ENCODE measurements at places on chromosomes 12 and 14. TPM values are rescaled to one million over a fixed set of nuclear protein-coding genes. Genes with fewer than 3 reads are reported as not detected.

DNA sequence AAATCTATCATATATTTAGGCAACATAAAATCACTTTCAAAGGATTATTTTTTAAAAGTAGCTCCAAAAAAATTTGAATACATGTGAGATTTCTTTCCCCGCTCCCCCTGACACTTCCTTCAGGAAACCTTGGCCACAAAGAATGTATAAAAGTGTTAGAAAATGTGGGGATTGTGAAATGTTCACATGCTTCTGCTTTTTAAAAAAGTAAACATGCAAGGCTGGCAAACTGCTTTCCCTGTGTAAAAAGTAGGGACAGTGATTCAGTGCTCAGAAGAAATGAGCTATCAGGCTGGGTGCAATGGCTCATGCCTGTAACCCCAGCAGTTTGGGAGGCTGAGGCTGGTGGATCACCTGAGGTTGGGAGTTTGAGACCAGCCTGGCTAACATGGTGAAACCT, 26.6 kb downstream of the MBIP start:
- peaks cover 15% of the 10 kb centered on the region for H3K36me3 ChIP-seq
- DNase-seq, result no peak
- H3K4me1 ChIP-seq, result no peaks in the 10 kb centered on the region
- H3K27me3 ChIP-seq, result no peaks in the 10 kb centered on the region
- H3K4me3 ChIP-seq, result no peak overlapping the region

DNA sequence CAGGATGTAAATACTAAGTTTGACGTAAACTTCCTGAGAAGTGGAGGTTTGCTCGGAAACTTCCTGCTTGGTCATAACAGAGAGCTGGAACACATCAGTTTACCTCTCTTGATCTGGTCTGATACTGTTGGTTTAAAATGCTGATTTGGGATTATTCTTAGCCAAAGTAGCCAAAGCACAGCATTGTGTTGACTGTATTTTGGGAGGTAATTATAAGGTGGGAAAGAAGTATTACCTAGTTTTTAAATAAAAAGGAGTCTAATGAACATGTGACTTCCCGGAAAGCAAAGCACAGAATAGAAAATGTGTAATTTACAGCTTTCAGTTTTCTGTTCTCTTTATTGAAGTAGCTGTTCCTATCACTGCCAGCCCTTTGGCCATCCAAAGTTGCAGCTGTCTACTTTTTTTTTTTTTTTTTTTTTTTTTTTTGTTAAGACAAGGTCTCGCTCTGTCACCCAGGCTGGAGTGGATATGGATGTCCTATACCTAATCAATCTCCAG, 52.2 kb upstream of the SRP54 start:
- H3K36me3 ChIP-seq, result no peaks in the 10 kb centered on the region
- H3K27ac ChIP-seq, result no peak overlapping the region
- no peak for DNase-seq
- H3K4me3 ChIP-seq, result no peak overlapping the region

Gene A2M
- 2,622 TPM for polyA plus RNA-seq

GRCh38 chr12:102602521-102602920, 122.2 kb upstream of the IGF1 start:
- DNase-seq, result no peak
- H3K27me3 ChIP-seq, result no peaks in the 10 kb centered on the region
- H3K4me3 ChIP-seq, result no peak overlapping the region
- H3K36me3 ChIP-seq, result no peaks in the 10 kb centered on the region
- no peak overlapping the region for H3K27ac ChIP-seq

DNA sequence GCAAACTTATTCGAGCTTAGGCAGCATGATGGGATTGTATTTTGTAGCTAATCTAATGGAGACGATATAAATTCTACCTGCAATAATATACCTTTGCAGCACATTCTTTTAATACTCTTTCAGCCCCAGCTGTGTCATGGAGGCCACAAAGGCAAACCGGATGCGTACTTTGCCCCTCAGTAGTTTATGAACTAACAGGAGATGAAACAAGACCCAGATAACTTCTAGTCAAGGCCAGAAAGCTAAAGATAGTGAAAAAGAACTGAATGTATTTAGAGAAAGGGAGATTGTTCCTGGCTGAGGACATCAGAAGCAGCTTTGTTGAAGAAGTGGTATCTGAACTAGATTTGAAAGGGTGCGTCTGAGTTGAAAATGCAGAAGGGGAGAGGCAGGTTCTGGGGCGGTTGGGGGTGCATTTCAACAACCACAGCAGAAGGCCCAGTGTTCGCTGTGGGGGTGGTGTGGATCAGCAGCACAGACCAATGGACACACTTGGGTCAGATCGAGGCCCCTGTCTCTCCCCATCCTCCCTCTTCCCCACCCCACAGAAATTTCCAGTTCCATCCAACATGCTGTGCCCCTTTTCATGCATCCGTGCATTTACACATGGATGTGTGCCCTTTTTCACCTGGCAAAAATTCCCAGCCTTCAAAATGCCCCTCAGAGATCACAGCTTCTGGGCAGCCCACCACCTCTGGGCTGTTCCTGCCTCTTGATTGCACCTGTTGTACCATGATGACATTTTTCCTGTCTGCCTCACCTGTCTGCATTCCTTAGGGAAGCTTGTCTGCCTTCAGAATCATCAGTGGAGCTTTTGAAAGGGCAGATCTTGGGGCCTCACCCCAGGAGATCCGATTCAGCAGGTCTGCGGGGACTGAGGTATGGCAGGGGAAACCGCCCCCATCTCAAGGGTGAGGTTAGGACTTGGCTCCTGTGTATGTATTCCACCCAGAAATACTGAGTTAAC, 2.2 kb downstream of the ZNF839 start:
- H3K36me3 ChIP-seq, result no peaks in the 10 kb centered on the region
- H3K4me1 ChIP-seq, result peaks cover 22% of the 10 kb centered on the region
- H3K27me3 ChIP-seq, result no peaks in the 10 kb centered on the region
- H3K4me3 ChIP-seq, result no peak overlapping the region
- no peak for DNase-seq

Gene OR4E2
- polyA plus RNA-seq, result not detected

Gene AMN
- 12.1 TPM for polyA plus RNA-seq

DNA sequence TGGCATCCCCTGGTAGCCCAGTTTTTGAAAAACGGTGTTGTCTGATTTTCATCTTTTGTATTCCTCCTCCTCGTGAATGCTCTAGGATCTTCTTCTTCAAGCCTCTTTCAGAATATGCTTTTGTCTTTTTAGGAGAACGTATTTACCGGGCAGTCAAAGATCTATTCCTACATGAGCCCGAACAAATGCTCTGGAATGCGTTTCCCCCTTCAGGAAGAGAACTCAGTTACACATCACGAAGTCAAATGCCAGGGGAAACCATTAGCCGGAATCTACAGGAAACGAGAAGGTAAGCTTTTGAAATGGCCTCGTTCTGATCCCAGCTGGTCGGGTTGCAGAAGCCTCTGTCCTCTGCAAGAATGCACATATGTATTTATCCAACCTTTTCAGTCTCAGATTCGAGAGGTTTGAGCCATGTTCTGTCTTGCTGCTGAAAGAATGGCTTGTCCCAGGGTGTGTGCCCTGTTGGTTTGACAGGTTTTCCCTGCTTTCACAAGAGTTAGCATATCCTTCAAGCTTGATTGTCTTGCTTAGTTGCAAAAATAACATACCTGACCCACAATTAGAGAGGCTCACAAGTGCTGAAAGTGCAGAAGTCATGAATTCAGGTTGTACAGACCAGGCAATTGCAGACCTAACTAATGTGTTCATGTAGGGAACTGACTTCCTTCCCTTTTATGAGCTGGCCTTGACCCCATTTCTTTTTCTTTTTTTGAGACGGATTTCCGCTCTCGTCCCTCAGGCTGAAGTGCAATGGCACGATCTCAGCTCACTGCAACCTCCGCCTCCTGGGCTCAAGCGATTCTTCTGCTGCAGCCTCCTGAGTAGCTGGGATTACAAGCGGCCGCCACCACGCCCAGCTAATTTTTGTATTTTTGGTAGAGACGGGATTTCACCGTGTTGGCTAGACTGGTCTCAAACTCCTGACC, 6.8 kb downstream of the KMT5A start:
- no peak overlapping the region for H3K4me3 ChIP-seq
- peak overlapping the region; percentile 62 for H3K27ac ChIP-seq
- peaks cover 20% of the 10 kb centered on the region for H3K36me3 ChIP-seq
- no peak for DNase-seq
- peaks cover 16% of the 10 kb centered on the region for H3K4me1 ChIP-seq

- no peak overlapping the region for H3K27ac ChIP-seq
- H3K27me3 ChIP-seq, result no peaks in the 10 kb centered on the region
- H3K36me3 ChIP-seq, result peaks cover 65% of the 10 kb centered on the region
- H3K4me3 ChIP-seq, result no peak overlapping the region
- no peaks in the 10 kb centered on the region for H3K4me1 ChIP-seq
- DNase-seq, result no peak
Observed at GRCh38 chr12:132658149-132658894, 28.8 kb downstream of the POLE start.

Gene LPAR5
- 0.58 TPM for polyA plus RNA-seq

- peak; percentile 84 for DNase-seq
- H3K36me3 ChIP-seq, result peaks cover 22% of the 10 kb centered on the region
- peak overlapping the region; percentile 77 for H3K4me3 ChIP-seq
- no peaks in the 10 kb centered on the region for H3K27me3 ChIP-seq
- H3K27ac ChIP-seq, result peak overlapping the region; percentile 85
- peaks cover 38% of the 10 kb centered on the region for H3K4me1 ChIP-seq
Observed at GRCh38 chr12:108563136-108563803, 874 bp downstream of the ISCU start.

DNA sequence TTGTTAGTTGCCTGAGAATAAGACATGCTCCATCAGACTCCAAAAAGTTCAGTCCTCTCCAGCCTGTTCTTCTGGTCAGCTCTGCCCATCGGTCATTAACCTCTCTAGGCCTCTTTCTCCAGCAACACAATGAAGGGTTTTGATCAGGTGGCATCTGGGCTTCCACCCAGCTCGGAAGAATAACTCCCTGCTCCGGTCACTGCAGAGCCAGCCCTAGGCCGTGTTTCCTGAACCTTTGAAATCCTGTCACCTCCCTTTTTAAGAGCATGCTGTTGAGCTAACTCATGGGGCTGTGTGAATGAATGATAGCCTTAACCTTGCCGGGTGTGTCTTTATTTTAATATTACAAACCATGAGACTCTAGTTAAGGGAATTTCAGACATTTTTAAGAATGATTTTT, 117.1 kb downstream of the GXYLT1 start:
- H3K4me3 ChIP-seq, result no peak overlapping the region
- no peaks in the 10 kb centered on the region for H3K27me3 ChIP-seq
- DNase-seq, result no peak
- no peaks in the 10 kb centered on the region for H3K36me3 ChIP-seq
- no peak overlapping the region for H3K27ac ChIP-seq

- no peak for DNase-seq
- no peaks in the 10 kb centered on the region for H3K36me3 ChIP-seq
- no peaks in the 10 kb centered on the region for H3K27me3 ChIP-seq
- H3K4me1 ChIP-seq, result peaks cover 8% of the 10 kb centered on the region
- H3K4me3 ChIP-seq, result no peak overlapping the region
Observed at GRCh38 chr12:125110641-125111360, 45.6 kb downstream of the AACS start.

Gene RBMS2
- 1.3 TPM for polyA plus RNA-seq

Gene TMEM121
- 1.5 TPM for polyA plus RNA-seq

DNA sequence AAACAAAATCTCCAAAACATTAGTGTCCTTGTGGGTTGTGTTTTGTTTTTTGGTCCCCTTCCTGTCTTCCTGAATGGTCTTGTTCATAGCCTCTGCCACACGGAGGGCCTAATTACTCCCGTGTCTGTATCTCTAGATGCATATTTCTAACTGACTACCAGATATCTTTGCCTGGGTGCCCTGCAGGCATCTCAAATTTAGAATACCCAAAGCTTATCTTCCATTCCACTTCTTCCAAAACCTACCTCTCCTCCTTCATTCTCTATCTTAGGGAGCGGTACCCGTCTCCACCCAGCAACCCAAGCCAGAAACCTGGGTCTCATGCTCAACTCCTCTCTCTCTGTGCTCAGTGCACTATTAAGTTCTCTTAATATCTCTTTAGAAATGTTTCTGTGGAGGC, 10.9 kb upstream of the METAP2 start:
- peaks cover 18% of the 10 kb centered on the region for H3K4me1 ChIP-seq
- no peaks in the 10 kb centered on the region for H3K27me3 ChIP-seq

GRCh38 chr12:51128919-51129318, 44.0 kb downstream of the TFCP2 start:
- DNase-seq, result no peak
- H3K27me3 ChIP-seq, result no peaks in the 10 kb centered on the region
- no peaks in the 10 kb centered on the region for H3K4me1 ChIP-seq
- H3K27ac ChIP-seq, result no peak overlapping the region
- no peaks in the 10 kb centered on the region for H3K36me3 ChIP-seq

DNA sequence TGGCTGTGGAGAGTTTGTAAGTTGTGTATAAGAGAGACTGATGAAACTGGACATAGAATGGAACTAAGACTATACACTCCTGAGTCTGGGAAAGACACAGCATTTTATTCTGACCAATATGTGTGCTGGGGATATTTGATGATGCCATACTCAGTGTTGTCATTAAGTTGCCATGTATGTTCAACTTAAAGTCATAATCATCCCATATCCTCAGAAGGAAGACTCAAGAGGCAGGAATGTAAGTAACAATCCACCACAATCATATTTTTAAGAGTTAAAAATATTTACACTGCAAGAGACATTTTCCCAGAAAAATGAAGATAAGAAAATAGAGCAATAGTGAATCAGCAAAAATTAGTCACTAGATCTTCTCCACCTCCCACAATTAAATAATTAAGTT, 120.1 kb downstream of the MDGA2 start:
- H3K4me3 ChIP-seq, result no peak overlapping the region
- H3K27ac ChIP-seq, result no peak overlapping the region
- H3K36me3 ChIP-seq, result no peaks in the 10 kb centered on the region
- H3K4me1 ChIP-seq, result no peaks in the 10 kb centered on the region
- no peaks in the 10 kb centered on the region for H3K27me3 ChIP-seq
- DNase-seq, result no peak

- H3K4me1 ChIP-seq, result no peaks in the 10 kb centered on the region
- H3K27me3 ChIP-seq, result no peaks in the 10 kb centered on the region
- no peak overlapping the region for H3K27ac ChIP-seq
- DNase-seq, result no peak
Observed at GRCh38 chr14:37819155-37820015, 224.0 kb downstream of the TTC6 start.

DNA sequence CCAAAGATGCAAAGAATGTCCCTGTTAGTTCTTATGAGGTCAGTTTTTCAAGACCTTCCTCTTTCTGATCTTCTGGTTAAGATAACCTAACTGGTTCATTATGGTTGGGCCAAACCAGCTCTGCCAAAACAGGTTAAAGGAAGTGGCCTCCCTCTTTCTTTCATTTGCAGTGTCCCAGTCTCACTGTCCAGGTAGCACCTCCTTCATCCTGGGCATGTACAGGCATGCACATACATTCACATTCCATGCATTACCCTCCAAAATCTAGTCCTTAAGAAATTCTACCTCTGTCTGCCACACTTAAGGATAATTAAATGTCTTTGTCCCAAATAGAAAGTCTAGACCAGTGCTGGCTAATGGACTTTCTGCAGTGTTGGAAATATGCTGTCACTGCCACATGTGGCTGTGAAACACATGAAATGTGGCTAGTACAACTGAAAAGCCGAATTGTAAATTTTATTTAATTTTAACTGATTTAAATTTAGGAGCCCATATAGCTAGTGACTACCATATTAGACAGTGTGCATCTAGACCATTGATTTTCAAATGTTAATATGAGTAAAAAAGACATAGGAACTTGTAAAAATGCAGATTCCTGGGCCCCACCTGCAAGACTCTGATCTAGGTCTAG, 169.3 kb downstream of the PCNX1 start:
- H3K27ac ChIP-seq, result no peak overlapping the region
- no peaks in the 10 kb centered on the region for H3K27me3 ChIP-seq
- no peaks in the 10 kb centered on the region for H3K4me1 ChIP-seq

GRCh38 chr14:22781301-22781991, 15.0 kb downstream of the OXA1L start:
- H3K27ac ChIP-seq, result no peak overlapping the region
- no peaks in the 10 kb centered on the region for H3K4me1 ChIP-seq
- H3K4me3 ChIP-seq, result no peak overlapping the region
- H3K27me3 ChIP-seq, result no peaks in the 10 kb centered on the region
- DNase-seq, result no peak

Data from liver (tissue), 10 donors.